ENCODE measurements at places on chromosomes 1 and 21.
A peak's percentile ranks its signal among the peaks of the same experiment; 100 is the strongest.

- no peak for DNase-seq
These were observed 11.9 kb upstream of the CCN1 start for GRCh38 chr1:85568660-85569059.

- DNase-seq: no peak
These were observed 15.1 kb downstream of the IFI44 start for GRCh38 chr1:78664763-78665162.

DNA sequence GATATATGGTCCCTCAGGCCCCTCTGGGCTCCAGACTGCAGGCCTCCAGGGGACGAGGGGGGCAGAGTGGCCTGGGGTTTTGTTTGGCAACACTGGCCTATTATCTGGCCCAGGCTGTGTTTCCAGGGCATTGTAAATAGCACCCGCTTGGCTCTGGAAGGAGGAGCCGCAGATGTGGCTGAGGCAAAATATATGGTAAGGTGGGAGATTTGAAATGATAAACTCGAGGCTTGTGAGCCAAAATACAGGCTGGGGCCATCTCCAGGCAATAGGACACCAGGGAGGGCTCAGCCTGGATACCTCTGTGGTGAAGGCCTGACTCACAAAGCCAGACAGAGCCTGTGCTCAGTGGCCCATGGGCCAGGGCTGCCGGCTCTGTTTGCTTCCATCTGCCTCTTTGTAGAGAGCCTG is 14.0 kb downstream of the NAV1 start:
- DNase-seq: no peak

- DNase-seq: no peak
These were observed 491 bp upstream of the RAP1A start for GRCh38 chr1:111618961-111619634.

DNA sequence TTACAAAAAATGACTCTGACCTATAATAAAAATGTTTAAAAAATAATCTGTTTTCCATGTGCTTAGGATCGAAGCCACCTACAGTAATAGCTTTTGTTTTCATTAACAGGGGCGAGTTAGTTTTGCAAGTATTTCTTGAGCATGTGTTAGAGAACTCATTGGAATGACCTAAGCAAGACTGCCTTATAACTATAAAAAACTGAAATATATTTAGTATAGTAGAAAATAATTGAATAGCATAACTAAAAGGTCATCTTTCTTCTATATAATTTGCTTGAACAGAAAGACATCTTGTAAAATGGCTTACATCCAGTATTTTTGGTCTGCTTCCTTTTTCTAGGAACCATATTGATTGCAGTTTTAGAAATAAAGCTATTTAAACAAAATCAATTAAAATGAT is 241.5 kb upstream of the NRIP1 start:
- DNase-seq: no peak

GRCh38 chr1:58391056-58391455 is 155.5 kb downstream of the OMA1 start:
- DNase-seq: no peak

DNA sequence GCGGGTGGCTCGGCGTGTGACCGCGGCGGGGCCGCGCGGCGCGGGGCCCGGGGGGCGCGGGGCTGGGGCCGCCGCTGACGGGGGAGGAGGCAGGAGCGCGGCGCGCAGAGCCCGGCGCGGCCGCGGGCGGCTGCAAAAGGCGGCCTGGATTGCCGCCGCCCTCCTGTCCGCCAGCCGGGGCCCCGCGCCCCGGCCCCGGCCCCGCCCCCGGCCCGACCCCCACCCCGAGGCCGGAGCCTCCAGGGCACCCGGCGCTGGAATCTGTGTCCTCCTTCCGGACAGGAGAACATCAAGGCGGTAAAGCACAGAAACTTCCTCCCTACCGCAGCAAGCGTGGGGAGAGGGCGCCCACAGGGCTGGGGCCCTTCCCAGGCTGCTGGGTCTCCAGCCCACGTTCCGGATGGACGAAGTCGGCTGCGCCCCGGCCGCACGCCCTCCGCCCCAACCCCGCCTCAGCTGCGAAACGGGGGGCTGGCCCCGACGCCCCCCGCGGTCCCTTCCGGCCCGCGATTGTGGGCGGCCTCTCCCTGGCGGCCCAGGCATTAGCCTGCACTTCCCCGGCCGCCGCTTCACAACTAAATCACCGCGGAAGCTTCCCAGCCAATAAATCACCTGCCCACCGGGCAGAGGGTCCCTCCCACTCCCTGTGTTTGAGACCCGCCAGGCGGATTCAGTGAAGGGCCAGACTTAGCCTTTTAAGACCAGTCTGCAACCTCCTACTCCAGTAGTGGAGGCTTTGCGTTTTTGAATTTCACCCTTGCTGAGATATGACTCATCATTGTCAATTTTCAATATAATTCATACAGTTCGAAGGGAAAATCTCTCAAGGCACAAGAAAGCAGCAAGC is 106.0 kb downstream of the SLC45A1 start:
- no peak for DNase-seq

DNA sequence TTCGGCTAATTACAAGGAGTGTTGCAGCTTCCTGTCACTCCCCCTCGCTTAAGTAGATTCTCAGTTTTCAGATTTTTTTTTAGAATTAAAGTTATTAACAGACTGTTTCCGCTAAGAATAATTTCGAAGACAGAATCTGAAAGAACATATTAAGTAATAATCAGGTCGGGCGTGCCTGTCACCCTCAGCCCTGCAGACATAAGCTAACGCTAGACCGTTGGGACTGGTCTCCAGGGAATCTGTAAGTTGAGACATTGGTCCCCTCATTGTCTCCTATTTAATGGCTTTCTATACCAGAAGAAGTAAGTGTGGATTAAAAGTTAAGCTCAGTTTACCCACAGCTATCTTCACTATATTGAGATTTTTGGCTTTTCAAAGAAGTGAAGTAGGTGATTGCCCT is 14.5 kb downstream of the NMNAT1 start:
- DNase-seq: no peak

DNA sequence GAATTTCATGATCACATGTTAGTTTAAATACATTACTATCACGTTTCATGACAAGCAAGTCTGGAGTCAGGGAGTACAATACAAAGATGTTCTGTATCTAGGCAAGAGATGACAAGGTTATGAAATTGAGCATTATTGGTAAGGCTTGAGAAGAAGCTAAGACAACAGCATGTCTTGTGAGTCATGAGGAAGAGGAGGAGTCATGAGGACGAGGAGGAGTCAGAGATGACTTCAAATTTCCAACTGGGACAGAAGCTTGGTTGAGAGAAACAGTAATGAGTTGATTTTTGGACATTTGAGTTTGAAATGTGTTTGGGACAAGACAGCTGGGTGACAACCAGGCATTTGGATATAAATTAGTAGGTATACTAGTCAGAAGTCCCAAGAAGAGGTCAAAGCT is 4.3 kb upstream of the UBE2U start:
- no peak for DNase-seq

DNA sequence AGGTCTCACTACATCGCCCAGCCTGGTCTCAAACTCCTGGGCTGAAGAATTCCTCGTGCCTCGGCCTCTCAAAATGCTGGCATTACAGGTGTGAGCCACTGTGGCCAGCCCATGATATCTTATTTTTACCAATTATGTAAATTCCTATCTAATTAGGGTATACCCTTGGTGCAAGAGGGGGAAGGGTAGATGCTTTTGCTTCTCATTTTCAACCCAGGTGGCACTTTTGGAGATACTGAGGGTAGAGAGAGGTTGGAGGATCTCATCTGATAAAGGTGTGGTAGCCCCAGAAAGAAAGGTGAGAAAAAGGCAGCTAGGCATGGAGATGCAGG is 17.4 kb downstream of the ENSA start:
- no peak for DNase-seq

DNA sequence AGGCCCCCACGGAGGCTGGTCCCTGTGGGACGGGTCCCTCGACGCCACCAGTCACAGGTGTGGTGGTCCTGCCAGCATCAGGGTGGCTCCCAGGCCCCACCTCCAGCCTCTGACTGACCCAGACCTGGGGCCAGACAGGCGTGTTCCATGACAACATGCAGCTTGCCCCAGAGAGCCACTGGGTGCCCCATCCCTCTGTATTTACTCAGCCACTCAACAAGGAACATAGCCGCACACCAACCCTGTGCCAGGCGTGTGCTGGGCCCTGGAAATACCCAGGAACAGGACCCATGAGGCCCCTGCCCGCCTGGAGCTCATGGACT is 65.4 kb downstream of the MATN1 start:
- DNase-seq: no peak

DNA sequence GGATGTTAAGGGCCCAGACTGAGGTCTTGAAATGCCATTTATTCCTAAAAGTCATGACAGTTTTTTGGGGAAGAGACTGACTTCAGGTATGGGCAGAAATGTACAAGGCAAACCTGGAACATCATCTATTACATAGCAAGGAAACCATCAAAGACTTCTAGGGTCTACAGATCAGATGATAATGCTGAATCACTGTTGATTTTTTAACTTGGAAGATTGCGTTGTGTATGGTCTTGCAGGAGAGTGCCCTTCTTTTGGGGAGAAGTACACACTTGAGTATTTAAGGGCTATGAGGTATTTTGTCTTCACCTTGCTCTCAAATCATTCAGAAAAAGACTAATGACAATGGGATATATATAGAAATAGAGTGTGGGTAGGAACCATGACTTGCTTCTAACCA is 15.4 kb upstream of the RD3 start:
- DNase-seq: no peak

DNA sequence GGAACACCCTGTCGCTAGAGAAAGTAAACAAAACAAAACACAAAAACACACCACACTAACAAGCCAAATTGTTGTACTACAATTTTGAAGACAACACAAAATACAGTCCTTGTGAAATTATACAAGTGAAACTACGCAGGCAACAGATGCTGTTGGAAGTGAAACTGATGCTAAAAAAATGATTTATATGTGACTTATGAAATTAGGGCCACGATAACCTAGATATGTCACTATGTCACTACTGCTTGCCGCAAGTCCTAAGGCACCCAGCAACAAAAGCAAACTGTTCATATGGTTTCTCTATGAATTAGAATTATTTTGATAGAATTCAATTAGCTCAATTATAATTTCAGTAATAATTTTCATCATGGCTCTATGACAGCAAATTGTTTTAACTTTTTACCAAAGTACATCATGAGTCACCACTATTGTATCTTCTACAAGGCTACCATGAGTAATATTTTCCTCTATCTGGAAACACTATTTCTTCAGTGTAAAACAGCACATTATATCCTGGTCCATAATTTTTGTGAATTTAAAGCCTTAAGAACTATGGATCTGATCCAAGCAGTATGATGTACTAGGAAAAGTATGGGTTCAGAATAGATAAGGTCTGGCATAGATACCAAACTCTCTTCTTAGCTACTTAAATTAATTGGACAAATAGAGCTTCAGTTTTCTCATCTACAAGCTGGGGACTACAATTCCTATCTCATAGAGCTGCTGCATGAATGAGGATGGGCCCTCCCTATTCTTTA is 216.3 kb downstream of the COL11A1 start:
- DNase-seq: peak; percentile 37

GRCh38 chr21:22438428-22439086 is 1440.3 kb downstream of the NCAM2 start:
- DNase-seq: no peak

- no peak for DNase-seq
These were observed 8.9 kb upstream of the C1orf174 start for GRCh38 chr1:3908886-3909517.

DNA sequence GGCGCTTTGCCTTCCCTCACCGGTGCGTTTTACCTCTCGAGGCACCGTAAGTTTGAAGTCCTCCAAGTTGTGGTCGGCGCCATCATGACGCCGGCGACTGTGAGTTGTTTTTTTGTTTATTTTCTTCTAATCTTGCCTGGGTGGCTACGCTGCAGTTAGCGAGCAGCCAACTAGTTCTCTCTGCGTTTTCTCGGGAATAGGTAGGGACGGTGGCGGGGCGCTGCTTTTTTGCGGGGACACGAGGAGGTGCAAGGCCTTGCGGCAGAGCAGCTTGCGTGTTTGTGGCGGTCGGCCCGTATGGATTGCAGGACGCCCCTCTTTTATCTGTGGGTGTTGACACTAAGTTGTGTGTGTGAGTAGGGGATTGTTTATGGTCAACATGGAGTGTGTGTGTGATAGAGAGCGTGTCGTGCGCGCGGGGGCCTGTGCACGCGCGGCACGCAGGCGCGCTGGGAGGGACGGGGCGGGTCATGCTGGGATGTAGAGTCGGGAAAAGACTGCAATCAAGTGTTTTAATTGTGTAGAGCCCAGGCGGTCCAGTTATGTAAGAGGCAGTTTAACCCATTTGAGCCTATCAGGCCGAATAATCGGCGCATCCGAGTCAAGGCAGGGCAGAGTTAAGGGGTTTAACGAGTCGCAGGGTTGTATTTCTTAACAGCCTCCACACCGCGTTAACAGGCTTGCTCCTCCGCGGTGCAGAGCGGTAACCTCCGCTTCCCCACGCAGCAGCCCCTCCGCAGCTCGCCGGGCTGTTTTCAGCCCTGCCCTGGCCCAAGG is 1.2 kb upstream of the NEGR1 start:
- peak; percentile 7 for DNase-seq
